Glomerular endothelial cell (primary cell): ENCODE measurements at places on chromosomes 13 and 19.

DNA sequence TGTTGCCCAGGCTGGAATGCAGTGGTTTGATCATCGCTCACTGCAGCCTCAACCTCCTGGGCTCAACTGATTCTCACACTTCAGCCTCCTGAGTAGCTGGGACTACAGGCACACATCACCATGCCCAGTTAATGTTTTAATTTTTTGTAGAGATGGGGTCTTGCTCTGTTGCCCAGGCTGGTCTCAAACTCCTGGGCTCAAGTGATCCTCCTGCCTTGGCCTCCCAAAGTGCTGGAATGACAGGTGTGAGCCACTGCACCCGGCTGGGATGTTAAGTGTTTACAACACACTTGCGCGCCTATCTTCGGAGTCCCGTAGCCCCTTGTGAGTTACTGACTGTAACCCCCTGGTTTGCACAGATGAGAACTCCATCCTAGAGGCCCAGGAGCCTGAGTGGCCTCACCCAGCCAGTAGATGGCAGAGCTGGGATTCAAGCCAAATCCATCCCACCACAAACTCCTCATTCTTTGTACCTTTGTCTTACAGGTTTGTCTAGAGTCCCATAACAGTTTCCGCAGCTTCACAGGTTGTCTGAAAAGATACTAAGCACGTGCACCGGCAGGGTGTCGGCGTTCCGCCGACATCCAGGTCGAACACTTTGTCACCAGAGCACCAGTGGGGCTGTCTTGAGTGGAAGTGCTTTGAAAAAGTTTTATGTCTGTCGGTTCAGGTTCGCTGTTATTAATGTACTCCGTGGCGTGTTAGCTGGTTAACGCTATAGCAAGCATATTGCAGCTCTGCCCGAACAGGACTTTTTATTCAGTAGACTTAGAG lies 14.7 kb downstream of the MAG start:
- no peak for DNase-seq

DNA sequence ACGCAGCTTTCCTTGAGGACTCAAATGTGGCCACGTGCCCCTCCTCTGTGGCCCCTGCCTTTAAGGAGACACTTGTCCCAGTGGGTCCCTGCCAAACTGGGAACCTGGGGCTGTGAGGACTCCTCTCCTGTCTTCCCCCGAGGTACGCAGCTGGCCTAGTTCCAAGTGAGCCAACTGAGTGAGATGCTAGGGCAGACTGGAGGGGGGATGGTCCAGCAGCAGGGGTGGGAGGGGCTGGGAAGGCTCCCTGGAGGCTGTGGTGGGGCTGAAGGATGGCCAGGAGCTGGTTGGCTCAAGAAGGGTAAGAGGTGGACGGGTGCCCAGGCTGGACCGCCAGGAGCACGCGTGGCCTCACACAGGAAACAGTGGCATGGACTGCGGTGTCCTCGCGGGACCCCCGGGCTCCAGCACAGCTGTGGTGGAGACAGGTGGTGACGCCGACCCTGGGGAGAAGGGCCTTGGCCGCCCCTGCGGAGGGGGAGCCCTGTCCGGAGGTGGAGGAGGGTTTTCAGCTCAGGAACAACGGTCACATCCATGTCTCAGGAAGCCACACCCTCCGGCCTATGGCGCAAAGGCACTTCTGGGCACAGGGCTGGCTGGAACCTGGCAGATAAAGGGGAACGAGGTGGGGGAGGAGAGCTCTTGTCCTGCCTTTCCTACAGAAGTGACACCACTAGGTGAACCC lies 45.8 kb downstream of the MLLT1 start:
- no peak for DNase-seq

- DNase-seq: no peak
Measured at GRCh38 chr13:30565658-30566057, 52.1 kb upstream of the USPL1 start.

GRCh38 chr13:113125506-113126264 lies 3.1 kb downstream of the F10 start:
- DNase-seq: no peak

- no peak for DNase-seq
Measured at GRCh38 chr13:20381401-20381800, 144.3 kb downstream of the CRYL1 start.

GRCh38 chr19:55912916-55913315 lies 19.2 kb downstream of the NLRP13 start:
- DNase-seq: no peak

GRCh38 chr13:113022745-113023574 lies 53.9 kb downstream of the MCF2L start:
- no peak for DNase-seq

DNA sequence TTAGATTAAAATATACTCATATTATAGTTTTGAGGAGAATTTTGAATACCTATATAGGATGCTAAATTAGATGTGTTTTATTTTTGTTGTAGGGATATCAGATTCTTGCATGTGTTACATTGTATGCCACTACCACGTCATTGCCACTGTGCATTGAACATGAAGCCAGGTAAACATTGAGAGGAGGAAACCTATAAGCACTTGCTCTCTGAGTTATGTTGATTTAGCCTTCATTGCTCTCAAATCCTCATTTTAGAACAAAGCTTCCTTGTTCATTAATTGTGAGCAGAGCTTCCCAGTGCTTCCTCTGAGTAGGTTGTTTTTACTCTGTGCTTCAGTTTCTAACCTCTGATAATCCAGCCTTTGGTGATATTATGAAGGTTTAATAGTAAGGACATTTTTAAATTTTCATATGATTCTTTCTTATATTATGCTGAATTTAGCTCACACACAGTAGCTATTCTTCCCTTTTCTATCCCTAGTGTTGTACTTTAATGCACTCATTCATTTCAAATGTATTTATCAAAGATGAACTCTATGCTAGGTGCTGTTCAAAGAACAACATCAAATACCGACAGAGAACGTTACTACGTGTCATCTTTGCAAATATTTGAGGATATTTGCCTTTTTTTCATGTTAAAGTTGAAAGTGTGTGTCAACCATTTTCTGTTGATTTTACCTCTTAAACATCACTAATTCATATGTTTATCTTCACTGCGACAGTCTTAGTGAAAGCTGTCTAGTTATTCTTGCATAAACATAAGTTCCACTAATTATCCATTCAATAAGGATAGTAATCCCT lies 1448.0 kb upstream of the MIR17HG start:
- no peak for DNase-seq

GRCh38 chr13:20258963-20259288 lies 26.8 kb upstream of the GJB6 start:
- DNase-seq: no peak

DNA sequence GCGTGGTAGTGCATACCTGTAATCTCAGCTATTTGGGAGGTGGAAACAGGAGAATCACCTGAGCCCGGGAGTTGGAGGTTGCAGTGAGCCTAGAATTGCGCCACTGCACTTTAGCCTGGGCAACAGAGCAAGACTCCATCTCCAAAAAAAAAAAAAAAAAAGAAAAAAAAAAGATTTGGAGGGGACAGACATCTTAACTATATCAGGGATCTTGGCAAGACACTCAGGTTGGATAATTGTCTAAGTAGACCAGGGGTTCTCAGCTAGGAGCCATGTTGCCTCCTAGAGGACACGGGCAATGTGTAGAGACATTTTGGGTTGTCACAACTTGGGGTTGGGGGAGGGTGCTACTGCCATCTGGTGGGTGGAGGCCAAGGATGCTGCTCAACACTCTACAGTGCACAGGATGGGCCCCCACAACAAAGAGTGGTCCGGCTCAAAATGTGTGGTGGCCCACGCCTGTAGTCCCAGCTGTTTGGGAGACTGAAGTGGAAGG lies 1.9 kb upstream of the ZNF580 start:
- no peak for DNase-seq

- DNase-seq: no peak
Measured at GRCh38 chr19:17615889-17616685, 60.6 kb downstream of the COLGALT1 start.

GRCh38 chr19:45306040-45306439 lies 16.6 kb downstream of the CKM start:
- no peak for DNase-seq

GRCh38 chr13:45361596-45362206 lies 20.7 kb upstream of the TPT1 start:
- no peak for DNase-seq

DNA sequence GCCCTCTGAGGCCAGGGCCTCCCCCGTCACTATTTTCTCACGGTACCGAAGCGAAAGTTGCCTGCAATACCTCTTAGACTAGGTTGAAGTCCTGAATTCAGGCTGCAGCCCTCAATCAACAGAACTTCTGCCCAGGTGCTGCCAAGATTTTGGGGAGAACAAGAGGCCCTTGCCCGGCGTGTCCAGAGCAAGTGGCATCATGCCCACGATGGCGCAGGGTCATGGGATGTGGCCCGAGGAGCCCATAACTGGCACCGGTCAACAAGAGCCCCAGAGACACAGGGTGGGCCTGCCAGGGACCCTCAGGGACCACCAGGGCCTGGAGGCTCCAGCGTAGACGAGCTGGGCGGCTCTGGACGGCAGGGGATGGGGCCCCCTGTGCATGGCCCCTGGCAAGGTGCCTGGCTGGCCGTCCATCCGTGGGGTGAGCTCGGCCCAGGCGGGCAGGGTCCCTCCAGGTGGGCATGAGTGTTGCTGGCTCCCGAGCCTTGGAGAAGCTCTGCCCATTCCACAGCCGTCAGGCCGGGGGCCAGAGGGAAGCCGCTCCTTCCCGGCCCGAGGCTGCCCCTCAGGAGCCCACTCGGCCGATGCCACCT lies 45.1 kb downstream of the GAS6 start:
- DNase-seq: no peak

DNA sequence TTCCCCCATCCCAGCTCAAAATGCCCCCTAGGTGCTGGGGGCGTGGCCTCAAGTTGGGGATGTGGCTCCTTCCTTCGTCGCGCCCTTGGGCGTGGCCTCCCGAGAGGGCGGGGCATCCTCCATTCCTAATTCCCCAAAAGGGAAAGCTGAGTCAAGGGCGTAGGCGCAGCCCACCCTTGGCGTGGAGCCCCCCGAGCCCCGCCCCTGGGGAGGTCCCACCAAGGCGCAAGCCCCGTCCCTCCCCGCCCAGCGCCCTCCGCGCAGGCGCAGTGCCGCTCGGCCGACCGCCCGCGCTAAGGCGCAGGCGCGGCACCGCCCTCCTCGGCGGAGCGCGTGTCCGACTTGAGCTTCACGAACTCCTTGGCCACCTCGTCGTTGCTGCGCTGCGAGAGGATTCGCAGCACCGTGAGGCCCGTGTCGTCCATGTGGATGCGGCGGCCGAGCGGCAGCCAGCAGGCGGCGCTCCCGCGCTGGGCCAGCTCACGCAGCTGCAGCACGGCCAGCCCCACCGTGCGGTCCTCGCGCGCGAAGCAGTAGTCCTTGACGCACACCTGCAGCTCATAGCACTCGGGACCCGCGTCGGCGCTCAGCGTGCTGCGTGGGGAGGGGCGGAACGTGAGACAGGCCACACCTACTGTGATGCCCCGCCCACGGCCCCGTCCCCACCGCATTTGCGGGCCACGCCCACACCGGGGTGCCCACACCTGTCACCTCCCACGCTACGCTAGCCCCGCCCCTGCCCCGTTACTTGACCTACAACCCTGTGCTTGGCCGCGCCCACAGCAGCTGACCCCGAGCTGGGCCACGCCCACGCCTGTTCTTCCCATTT lies 50.5 kb downstream of the COLGALT1 start:
- DNase-seq: no peak

- no peak for DNase-seq
Measured at GRCh38 chr13:45691251-45691650, 10.9 kb upstream of the CBY2 start.

DNA sequence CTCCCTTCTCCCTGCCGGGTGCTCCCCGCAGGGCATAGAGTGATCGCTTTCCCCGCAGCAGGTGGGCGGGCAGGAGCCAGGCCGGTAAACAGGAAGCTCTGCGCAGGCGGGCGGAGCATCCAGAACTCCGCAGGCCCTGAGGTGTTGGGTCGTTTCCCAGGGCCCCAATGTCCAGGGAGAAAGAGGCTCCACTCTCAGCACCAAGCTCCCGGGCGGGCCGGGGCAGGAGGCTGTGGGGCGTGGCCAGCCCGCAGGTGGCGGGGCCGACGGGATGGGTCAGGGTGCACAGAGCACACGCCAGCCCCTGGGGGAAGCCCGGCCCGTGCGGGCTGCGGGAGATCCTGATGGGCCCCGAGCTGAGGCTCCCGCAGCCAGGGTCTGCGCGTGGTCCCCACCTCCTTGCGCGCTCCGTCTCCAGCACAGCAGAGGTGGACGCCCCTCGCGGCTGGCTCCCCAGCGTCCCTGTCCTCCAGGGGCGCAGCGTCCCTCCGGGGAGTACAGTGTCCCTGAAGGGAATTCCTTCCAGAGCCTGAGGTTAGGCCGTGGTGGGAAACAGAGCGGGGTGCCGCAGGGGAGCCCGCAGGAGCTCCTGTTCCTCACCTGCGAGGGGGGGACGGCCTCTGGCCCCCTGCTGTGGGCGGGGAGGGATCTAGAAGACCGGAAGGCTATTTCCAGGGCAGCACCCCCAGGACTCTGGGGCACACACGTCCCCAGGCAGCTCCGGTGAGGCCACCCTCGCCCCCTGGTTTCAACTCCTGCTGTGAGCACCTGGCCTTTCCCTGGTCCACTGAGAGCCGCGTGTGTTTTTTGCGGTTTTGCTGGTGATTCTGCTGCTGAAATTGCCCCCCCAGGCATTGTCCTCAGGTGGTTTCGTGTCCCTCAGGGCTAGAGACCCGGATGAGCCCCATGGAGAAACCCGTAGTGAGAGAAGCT lies 12.2 kb downstream of the PIP5K1C start:
- no peak for DNase-seq

DNA sequence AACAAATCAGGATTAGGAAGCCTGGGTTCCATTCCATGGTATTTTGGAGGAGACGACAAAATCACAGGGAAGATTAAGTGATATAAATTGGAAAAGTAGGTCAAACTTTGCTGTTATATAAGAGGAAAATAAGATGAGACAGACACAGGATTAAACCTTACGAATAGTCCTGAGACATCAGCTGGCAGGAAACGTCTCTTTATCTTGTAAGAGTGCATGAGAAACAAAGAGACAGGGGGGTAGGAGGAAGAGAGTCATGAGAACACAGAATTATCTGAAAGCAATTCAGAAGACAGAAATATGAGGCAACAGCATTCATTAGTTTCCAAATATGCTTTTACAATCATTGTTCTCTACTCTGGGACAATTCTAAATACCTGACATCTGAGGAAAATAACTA lies 310.6 kb upstream of the MIR17HG start:
- no peak for DNase-seq

GRCh38 chr19:30374865-30375552 lies 2.8 kb downstream of the ZNF536 start:
- DNase-seq: no peak

- no peak for DNase-seq
Measured at GRCh38 chr19:32222556-32222955, 122.9 kb upstream of the ZNF507 start.

GRCh38 chr13:109815651-109816050 lies 29.3 kb upstream of the IRS2 start:
- no peak for DNase-seq

- peak; percentile 10 for DNase-seq
Measured at GRCh38 chr13:114222461-114222968, 12.2 kb upstream of the CDC16 start.

GRCh38 chr19:29285878-29286277 lies 72.9 kb upstream of the UQCRFS1 start:
- no peak for DNase-seq

DNA sequence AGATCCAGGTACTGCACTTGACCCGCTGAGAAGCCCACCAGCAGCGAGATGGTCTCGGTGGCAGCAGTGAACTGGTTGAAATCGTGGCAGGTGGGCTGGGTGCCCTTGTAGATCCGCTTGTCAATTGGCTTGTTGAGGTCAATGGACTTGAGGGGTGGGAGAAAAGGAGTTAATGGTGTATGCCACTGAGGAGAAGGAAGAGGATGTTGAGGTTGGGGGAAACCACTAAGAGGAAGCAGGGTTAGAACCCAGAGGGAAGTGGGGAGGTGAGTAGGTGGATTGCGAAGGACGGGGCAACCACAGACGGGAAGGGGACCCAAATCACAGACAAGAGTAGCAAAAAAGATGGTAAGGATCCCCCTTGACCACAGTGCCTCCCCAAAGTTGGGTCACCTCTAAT lies 1.7 kb downstream of the DMWD start:
- DNase-seq: no peak
